ENCODE measurements at places on chromosomes 6 and 20. TPM values are rescaled to one million over a fixed set of nuclear protein-coding genes. Genes with fewer than 3 reads are reported as not detected.
A peak's percentile ranks its signal among the peaks of the same experiment; 100 is the strongest.

DNA sequence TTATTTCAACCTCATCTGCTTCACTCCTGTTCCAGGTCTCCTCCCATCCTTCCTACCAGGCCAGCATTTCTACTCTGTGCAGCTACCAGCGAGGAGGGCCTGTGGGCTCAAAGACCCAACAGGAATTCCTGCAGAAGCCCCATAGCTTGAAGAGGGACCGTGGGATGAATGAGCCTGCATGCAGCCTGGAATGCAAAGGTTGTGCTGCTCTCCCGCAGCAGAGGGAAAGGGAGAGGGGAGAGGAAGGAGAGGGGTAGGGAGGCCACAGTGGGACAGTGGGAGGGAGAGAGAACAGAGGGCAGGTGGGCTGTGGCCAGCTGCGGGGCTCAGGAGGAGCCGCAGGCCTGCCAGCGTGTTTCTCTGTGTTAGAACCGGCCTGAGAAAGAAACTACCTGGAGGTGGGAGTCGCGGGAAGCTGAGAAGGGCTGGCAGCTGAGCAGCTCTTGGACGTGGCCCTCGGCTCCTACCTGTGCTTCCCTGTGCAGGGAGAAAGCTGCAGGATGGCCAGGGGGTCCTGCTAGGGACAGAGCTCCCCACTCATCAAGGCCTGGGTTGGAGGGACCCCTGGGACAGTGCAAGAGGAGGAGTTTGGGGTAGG is 66.1 kb upstream of the MLN start:
- no peak for DNase-seq

The YTHDF1 gene
- 35.0 TPM for polyA plus RNA-seq

DNA sequence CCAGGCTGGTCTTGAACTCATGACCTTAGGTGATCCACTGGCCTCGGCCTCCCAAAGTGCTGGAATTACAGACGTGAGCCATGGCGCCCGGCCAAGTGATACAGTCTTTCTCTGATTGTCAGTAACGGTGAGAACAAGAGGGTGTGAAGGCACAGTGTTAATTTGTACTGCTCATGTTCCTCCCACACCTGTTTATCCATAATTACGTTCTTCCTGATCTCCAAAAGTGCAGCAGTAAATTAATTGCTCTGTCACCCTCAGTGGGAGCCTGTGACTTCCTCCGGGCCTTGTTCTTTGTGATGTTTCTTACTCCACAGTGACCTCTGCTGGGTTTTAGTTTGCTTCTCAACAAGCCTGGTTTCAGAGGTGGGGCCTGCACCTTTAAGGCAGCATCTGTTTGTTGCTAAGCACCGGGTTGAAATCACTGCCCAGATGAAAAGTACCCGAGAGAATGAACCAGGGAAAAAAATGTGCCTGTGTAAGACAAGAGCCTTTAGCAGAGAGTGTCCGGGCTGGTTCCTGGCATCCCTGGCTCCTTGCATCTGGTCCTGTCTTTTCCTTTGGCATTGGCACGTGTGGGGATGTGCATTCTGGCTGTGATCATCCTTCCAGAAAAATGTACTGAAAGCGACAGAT is 89.1 kb upstream of the CLDN20 start:
- peak; percentile 65 for DNase-seq

DNA sequence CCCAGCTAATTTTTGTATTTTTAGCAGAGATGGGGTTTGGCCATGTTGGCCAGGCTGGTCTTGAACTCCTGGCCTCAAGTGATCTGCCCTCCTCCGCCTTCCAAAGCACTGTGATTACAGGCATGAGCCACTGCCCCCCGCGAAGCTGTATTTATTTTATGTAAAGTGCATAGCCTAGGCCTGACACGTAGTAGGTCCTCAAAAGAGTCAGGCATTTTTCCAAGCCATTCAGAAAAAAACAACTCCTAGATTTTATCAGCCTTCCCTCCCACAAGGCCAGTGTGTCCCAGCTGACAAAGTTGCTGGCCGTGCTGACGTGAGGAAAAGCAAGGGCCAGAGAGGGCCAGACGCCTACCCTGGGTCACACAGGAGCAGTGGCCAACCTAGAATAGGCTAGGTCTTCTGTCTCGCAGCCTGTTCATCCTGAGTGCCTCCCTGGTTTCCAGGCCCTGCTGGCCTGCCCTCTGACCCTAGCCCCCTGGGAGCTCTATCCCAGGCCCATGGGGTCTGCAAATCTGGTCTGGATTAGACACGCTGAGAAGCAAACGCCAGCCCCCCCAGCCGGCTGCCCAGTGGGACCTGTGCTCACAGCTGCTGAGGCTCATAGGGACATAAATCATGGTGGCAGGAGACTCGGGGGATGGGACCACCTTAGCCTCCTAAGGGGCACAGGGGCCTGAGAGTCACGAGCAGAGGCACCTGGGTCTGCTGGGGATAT is 11.8 kb downstream of the TCF15 start:
- DNase-seq: no peak

The COL21A1 gene
- polyA plus RNA-seq: 173 TPM

- DNase-seq: no peak
Measured at GRCh38 chr6:31473780-31474761, 23.9 kb upstream of the MICB start.

The CD24 gene
- polyA plus RNA-seq: 224 TPM

GRCh38 chr6:166774770-166775169 is 147.7 kb upstream of the RPS6KA2 start:
- no peak for DNase-seq

DNA sequence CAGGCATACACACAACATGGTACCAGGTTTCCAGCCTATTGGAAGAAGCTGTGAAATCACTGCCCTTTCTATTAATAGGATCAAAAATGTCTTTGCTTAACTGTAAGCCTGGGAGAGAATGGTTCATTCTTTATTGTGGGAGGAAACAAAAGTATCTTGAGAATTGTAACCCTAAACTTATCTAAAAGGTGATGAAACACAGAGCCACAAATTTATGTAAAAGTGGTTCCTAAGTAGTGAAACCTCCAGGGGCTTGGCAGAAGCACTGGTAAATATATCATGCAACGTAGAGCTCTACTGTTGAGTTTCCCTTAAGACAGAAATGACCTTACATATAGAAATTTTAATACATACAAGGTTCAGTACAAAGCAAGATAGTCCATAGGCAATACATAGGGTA is 17.2 kb upstream of the NOX3 start:
- DNase-seq: no peak

The TSHZ2 gene
- polyA plus RNA-seq: 15.8 TPM

DNA sequence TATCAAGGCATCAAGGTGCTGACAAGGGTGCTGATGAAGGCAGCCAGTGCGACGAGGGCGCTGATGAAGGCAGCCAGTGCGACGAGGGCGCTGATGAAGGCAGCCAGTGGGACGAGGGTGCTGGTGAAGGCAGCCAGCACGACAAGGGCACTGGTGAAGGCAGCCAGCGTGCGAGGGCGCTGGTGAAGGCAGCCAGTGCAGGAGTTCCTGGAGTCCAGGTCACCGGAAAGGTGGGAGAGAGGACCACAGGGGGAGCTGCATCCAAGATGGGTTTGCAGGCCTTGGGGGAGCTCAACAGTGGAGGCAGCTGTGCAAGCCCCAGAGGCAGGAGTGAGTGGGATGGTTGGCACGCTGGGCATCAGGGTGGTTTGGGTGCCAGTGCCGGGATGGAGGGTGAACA is 176.3 kb downstream of the TBXT start:
- DNase-seq: no peak

- no peak for DNase-seq
Measured at GRCh38 chr6:137852346-137852745, 14.7 kb upstream of the TNFAIP3 start.

Data from right lung (tissue), 10 donors.